COLO829 (cell line): ENCODE measurements at places on chromosomes 5 and 9.

DNA sequence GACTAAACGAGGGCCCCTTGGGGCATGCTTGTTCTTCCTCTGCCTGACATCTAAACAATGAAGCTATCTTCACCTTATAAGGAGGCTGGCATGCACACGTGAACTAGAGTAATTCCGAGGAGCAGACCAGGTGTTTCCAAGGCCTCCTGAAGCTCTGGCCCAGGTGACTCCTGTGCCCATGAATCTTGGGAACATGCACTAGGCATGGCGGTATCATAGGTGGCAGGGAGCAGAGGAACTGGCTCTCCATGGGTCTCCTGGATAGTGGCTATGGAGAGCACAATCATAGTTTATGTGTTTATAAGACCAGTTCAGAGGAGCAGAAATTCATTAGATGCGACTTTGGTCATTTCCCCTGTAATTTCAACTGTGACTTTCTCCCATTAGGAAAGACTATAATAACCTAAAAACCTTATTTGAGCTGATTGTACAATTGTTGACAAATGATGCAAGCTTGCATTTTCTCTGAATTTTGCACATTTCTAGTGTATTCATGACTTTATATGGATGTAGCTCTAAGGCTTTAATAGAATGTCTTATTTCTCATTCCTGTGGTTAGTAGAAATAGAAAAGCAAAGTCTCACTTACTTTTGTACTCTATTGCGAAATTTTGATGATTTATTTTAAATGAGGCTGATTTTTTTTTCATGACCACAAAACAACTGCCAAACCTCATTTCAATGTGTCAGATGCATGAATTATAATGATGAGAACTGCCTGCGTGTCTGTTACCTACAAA, 135.3 kb upstream of the RPS23 start:
- DNase-seq, result no peak

- DNase-seq, result no peak
These were observed 1923.4 kb upstream of the CDH9 start for GRCh38 chr5:28961816-28962215.

DNA sequence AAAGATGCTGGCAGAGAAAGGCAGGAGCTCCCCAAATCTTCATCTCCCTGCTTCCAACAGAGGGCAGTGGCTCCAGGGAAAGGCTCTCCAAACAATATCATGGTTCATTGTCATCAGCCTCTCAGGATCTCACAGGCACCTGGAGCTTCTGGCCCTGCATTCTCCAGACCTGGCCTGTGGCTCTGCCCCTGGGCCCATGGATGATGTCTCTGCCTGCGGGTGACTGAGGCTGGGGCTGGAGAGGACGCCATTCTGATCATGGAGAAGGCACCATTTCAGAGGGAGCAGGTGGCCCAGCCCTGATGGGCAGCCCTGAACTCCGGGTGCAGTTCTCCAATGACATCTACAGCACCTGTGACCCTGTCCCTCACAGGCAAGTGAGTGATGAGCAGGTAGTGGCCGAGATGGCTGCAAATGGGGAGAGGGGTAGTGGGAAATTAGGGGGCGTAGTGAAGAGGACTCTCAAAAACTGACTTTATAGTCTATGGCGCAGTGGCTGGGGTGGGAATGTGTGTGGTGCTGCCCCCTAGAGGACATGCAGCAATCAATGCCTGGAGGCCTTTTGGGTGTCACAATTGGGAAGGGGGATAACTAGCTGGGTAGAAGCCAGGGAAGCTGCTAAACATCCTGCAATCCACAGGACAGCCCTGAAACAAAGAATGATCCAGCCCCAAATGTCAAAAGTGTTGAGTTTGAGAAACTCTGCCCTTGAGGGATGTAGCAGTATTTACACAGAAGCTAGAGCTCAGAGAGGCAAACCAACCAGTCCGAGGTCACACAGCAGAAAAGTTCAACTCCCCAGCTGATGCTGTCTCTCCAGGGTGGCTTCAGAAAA, 3.2 kb downstream of the SH3PXD2B start:
- no peak for DNase-seq

DNA sequence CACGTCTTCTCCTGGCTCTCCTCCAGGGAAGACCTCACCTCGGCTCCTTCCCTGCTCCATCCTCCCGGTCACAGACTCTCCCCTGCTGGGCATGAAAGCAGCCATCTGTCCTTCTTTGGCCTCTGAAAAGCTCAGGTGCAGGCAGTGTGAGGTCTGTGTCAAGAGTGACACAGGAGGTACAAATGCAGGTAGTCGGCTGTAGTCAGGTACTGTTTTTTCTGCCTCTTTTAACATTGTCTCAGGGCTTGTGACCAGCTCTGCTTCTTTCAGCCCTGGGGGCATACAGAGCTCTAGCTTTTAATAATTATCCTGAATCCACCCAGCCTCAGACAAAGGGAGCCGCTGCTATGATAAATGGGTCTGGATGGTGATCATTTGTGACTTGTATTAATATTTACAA, 46.4 kb downstream of the C5orf15 start:
- DNase-seq, result no peak

GRCh38 chr9:82424599-82425120, 436.1 kb downstream of the SPATA31D1 start:
- DNase-seq, result no peak

GRCh38 chr5:143551820-143552251, 148.3 kb upstream of the NR3C1 start:
- no peak for DNase-seq

GRCh38 chr5:157593052-157593757, 17.6 kb upstream of the ADAM19 start:
- no peak for DNase-seq

- no peak for DNase-seq
These were observed 421.4 kb upstream of the WWC1 start for GRCh38 chr5:167870055-167870454.

DNA sequence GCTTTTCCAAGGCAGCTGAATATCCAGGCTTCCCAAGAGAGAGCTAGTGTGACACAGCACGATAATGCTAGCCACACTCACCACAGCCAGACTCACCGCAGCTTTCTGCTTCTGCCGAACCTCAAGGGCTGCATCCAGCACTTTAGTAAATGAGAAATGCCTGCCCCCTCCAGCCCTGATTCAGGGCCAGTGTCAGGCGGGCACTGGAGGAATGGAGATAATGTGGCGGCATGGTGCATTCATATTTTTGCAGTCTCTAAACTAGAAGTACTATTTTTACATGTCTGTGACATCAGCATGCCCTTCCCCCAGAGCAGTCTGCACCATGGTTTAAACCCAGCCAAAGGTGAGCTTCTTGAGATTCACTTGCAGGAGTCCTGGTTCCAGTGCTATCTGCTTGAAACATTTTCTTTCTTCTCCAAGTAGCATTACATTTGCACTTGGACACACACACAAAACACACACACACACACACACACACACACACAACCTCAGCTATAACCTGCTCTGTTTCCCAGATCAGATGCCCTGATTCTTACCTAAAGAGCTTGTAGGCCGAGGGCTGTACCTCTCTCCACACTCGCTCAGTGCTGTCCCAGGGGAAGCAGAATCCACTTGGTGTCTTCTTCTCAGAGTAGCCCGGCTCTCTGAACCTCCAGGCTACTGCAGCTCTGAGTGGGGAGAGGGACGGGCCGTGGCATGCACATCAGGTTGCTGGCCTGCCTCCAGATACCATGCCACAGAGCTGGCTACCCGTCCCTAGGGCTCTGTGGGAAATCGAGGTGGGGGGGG, at the start of gene FGF1:
Gene FGF1 (minus strand): TSS at position 673 of the 792 bp plus-strand sequence. CDS start 71,963 bp downstream, outside the sequence.
- DNase-seq, result no peak
